ENCODE measurements at places on chromosomes 3 and 15. TPM values are rescaled to one million over a fixed set of nuclear protein-coding genes. Genes with fewer than 3 reads are reported as not detected.

GRCh38 chr15:73573037-73573436 is 60.2 kb downstream of the NPTN start:
- no peak for DNase-seq

Gene AHSG
- polyA plus RNA-seq, result 0.44 TPM

Gene LRRC28
- 36.9 TPM for polyA plus RNA-seq

DNA sequence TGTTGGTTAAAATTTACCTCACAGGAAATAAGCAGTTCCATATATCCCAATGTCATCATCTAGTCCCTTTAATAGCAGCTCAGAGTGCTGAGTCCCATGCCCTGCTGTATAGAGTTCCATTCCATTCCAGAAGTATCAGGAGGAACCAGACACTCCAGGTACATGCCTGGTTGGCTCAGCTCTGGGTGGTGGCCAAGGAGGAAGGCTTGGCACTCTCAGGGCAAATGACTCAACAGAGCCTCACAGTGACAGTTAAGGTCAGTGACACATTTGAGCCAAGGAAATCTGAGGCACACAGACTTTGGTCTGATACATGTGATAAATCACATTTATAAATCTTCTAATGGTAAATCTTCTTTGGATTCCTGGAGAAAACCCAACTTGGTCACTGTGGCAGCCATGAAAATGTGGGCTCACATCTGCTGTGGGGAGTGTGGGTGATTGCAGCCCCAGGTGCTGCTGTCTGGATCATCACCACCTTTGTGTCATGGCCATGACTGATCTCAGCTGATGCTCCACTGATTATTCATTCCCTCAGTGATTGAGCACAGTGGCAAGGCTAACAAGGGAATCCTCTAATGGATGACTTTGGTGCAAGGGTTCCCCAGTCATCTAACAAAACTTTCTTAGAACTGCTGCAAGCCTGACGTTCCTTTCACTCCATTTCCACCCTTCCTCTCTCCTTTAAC is 9.3 kb downstream of the HHLA2 start:
- DNase-seq, result no peak

DNA sequence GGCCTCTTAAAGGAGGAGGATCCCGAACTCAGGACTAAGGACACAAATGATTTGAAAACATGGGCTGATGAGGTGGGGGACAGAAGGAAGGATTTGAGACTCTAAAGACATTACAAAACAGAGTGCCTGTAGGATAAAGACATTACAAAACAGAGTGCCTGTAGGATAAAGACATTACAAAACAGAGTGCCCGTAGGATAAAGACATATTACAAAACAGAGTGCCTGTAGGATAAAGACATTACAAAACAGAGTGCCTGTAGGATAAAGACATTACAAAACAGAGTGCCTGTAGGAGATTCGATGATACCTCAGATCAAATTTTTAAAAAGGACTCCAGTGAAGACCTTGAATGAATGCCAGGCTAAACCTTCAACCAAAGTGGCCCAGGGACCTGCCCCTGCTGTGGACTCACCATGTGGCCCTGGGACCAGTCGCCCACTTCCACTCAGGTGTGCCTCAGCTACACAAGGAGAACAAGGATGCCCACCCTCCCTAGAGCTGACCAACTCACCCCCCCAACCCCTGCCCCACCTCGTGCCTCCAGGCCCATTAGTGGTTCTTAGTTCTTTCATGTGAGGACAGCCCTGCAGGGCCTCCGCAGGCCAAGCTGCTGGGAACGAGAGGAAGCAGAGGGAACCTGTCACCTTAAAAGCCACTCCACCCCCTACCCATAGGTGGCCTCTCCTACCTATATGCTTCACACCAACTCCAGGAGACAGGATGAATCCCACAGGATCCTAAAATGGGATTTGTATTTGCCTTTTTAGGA is 59.8 kb downstream of the SH3BP5 start:
- no peak for DNase-seq

DNA sequence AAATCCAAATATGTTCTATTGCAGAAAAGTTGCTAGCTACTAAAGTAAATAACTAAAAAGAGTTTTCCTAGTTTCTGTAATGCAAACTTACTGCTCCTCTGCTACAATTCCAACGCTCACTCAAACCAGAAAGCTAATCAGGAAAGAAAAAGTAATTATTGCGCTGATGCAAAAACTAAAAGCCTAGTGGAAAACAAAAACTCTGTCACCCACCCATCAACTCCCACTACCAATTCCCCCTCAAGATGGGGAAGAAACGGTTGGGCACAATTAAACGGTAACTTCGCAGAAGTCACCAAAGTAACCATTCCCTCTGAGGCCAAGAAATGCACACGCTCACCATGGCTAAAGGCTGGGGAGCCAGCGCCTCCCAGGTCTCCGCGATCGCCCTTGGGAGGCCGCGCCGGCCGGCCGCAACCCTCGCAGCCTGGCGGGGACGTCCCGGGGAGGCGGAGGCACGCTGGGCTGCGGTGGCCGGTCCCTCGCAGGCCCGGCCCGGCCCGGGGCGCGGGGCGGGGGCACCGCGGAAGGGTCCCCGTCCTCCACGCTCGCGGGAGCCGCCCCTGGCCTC is 684 bp downstream of the SLTM start:
- peak; percentile 36 for DNase-seq

DNA sequence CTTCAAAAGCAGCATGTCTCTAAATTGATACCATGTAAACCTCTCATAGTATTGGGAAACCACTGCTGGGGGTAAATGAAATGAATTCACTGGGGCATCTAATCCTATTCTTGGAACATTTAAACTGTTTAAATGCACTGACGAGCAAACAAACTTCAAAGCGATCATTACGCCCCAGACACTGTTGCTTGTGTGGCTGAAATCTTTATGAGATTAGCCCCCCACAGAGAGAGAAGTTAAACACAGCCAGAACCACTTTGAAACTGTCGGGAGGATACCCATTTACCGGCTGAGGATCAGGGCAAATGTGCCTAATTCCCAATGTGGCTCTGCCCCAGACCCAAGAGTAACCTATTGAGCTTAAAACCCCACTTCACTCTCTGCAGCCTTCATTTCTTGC is 308.4 kb upstream of the CDIN1 start:
- DNase-seq, result no peak

GRCh38 chr15:55267401-55268175 is 22.0 kb downstream of the RAB27A start:
- no peak for DNase-seq

Gene GOLGB1
- polyA plus RNA-seq, result 85.6 TPM

Gene FEZF2
- polyA plus RNA-seq, result not detected

Gene PRTG
- 12.4 TPM for polyA plus RNA-seq

Gene CCR1
- polyA plus RNA-seq, result 1.8 TPM

GRCh38 chr3:126568776-126569342 is 10.1 kb upstream of the C3orf22 start:
- no peak for DNase-seq

- no peak for DNase-seq
Measured at GRCh38 chr3:129657261-129658046, 51.0 kb upstream of the PLXND1 start.

- no peak for DNase-seq
Measured at GRCh38 chr3:103963599-103963998, 1403.1 kb upstream of the ALCAM start.

DNA sequence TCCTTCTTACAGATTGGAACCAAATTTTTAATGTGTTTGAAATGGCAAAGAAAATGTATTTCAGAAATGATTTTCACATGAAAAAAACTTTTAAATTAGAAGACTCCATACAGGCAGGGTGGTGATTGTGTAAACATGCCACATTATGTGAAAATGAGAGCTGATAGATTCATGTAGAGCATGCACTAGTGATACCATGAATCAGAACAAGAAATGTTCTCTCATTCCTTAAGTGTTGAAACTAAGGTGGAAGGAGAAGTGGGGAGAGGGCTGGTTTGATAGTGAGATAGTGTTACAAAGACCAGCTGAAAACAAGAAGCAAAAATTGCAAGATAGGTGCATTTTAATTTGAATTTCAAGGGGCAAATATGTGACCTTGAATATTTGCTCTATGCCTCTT is 100.3 kb downstream of the CCNL1 start:
- no peak for DNase-seq

DNA sequence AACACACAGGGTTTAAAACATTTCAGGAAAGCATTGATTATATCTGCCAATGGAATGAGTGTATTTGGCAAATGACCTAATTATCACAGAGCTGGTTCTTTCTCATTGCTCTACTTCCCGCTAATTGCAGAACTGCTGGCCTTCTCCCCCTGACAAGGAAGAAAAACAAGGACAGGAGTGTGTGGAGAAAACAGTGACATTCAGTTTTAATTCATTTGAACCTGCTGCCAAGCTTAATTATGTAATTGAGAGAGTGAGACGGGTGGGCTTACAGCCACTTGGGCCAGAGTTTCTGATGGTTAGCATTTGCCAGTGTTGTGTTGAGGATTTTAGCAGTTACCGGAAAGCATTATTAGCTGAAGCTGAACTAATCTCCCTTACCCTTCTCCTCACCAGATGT is 301.4 kb downstream of the RBMS3 start:
- no peak for DNase-seq

- DNase-seq, result no peak
Measured at GRCh38 chr3:195372220-195372619, 70.6 kb downstream of the ACAP2 start.

Gene APBA2
- 15.3 TPM for polyA plus RNA-seq

GRCh38 chr3:17741621-17742101 is 770 bp downstream of the TBC1D5 start:
- DNase-seq, result no peak

Gene POLQ
- polyA plus RNA-seq, result 7.6 TPM

DNA sequence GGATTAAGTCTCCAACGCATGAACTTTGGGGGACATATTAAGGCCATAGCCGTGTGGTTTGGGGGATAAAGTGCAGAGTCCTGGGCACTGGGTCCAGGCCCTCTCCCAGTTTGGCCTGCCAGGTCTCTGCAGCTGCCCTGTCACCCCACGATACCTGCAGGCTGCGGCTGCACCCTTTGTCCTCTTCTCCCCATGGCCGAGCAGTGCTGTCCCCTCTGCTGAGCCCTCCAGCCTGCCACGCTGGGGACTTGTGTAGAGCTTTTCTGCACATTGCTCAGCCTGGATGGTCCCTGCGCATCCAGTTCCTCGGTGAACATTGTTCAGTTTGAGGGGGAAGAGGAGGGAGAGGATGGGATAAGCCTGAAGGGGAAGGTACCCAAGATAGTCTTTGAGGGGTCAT is 167.2 kb downstream of the APBA2 start:
- DNase-seq, result no peak

Gene TP63
- 2.0 TPM for polyA plus RNA-seq

- no peak for DNase-seq
Measured at GRCh38 chr3:71581457-71582035, 2.0 kb downstream of the FOXP1 start.

GRCh38 chr15:80485370-80486164 is 81.4 kb downstream of the ARNT2 start:
- no peak for DNase-seq

DNA sequence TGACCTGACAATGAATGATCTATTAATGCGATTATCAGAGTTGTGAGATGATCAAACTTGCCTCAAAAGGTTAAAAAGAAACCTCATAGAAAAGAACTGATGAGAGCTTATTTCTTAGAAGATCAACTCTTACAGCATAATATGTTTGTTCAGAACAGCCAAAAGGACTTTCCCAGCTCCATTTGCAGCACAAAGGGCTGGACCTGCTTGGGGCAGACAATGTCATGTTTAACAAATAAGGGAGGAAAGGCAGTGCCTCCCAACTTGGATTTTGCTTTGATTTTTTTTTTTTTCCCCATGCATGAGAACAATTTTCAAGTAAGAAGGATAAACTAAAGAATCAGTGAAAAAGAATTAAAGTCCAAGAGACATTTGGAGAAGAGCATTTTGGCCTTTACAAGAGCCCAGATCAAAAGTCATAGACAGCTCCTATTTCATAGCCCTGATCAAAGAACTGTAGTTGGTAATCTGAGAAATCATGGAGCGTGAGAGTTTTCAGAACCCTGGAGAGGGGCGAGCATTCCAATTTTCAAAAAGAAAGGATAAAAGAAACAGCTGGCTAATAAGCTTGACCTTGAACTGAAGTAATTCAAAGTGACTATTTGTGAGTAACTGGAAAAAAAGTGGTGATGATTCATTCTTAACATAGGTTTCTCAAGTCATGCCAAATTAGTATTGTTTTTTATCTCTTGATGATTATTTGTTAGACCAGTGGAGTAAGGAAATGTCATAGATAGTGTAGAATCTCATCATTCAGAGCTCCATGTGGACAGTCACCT is 136.0 kb upstream of the CFAP20DC start:
- peak; percentile 76 for DNase-seq

- no peak for DNase-seq
Measured at GRCh38 chr3:27138005-27138404, 231.2 kb downstream of the NEK10 start.

Gene DPPA2
- 1.3 TPM for polyA plus RNA-seq

- no peak for DNase-seq
Measured at GRCh38 chr3:130711565-130712324, 34.9 kb downstream of the PIK3R4 start.

- DNase-seq, result no peak
Measured at GRCh38 chr15:67240235-67241131, 14.0 kb downstream of the AAGAB start.

- peak; percentile 48 for DNase-seq
Measured at GRCh38 chr15:42155546-42156242, 742 bp downstream of the PLA2G4F start.

Gene GPR156
- polyA plus RNA-seq, result 3.3 TPM

GRCh38 chr3:48026951-48027908 is 11.0 kb upstream of the MAP4 start:
- DNase-seq, result no peak

GRCh38 chr15:83665480-83665879 is 11.6 kb downstream of the ADAMTSL3 start:
- no peak for DNase-seq

- no peak for DNase-seq
Measured at GRCh38 chr3:41612853-41613252, 349.1 kb downstream of the ULK4 start.

Gene CISH
- polyA plus RNA-seq, result 43.8 TPM

- peak; percentile 64 for DNase-seq
Measured at GRCh38 chr3:39150803-39151631, 2.4 kb downstream of the CSRNP1 start.

GRCh38 chr15:65377976-65378366 is at the start of gene IGDCC3:
TSS of gene IGDCC3 (minus strand) at chr15:65378002. CDS start at chr15:65377788, 214 bp downstream.
- peak; percentile 77 for DNase-seq

DNA sequence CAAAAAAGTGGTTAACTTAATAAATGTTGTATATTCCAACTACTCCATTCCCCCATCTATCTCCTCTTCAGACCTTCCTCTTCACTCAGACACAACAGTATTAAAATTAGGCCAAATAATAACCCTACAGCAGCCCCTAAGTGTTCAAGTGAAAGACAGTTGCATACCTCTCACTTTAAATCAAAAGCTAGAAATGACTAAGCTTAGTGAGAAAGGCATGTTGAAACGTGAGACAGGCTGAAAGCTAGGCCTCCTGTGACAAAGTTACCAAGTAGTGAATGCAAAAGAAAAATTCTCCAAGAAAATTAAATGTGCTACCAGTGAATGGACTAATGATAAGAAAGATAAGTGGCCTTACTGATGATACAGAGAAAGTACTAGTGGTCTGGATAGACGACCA is 71.7 kb downstream of the ANKRD28 start:
- no peak for DNase-seq

Gene RAB43
- 6.7 TPM for polyA plus RNA-seq

DNA sequence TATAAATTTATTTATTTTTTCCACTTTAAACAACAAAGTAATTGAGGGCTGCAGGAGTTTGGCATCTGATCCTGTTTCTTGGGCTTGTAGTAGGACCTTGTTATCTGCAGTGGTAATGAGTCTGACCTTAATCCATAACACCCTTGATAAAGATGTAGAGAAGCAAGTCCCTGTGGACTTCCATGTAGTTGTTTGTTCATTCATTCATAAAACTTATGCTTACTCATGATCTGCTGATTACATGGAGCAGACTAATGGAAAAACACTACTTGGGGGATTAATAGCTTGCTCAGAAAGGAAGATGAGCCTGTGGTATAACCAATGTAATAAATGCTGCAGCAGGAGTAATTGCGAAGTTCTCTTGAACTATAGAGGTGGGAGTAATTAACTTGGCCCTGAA is 271.5 kb upstream of the TBL1XR1 start:
- DNase-seq, result no peak
